B cell (primary cell): ENCODE measurements at places on chromosomes 12 and 14.

- H3K4me1 ChIP-seq = no peaks in the 10 kb centered on the region
- no peaks in the 10 kb centered on the region for H3K27me3 ChIP-seq
- H3K4me3 ChIP-seq = no peak overlapping the region
- no peak for DNase-seq
- no peak overlapping the region for H3K27ac ChIP-seq
Observed at GRCh38 chr14:53902307-53902706, 54.3 kb downstream of the BMP4 start.

DNA sequence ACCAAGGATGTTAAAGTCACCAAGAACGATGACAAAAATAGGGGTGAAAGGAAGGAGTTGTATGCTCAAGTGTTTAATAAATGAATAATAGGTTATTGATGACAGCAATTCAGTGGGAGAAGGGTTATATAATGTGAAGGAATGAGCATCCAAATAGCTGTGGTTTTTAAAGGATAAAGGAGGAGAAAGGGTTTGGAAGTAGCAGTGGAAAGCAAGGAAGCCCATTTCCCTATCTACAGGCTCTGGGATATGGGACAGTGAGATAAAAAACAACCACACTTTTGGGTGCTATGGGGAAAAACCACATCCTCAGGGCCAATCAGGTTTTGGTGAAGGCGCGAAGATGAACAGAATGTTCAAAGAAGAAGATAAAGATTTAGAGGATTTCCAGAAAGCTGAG lies 258.6 kb downstream of the ZFP36L1 start:
- no peaks in the 10 kb centered on the region for H3K27me3 ChIP-seq
- H3K4me1 ChIP-seq = no peaks in the 10 kb centered on the region
- H3K27ac ChIP-seq = no peak overlapping the region
- no peak for DNase-seq

- peaks cover 15% of the 10 kb centered on the region for H3K36me3 ChIP-seq
- no peaks in the 10 kb centered on the region for H3K27me3 ChIP-seq
- H3K4me3 ChIP-seq = no peak overlapping the region
- peaks cover 78% of the 10 kb centered on the region for H3K4me1 ChIP-seq
- H3K27ac ChIP-seq = no peak overlapping the region
Observed at GRCh38 chr12:104494137-104494792, 37.5 kb downstream of the CHST11 start.

DNA sequence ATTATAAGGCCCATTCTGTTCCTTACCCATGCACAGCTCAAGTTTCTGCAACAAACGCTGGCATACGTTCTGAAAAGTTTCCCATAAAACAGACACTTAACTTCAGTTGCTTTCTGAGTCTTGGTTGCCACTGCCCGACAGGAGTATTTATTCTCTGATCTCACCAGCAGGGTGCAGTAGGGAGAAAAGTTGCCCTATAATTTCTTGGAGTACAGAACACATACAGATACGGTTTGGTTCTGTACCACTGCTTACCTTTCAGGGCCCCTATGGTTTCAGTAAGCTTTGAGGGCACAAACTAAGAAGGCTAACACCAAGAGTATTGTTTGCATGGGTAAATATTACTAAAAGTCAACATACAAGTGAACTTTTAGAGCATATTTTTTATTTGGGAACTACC lies 77.9 kb downstream of the SPATA7 start:
- no peaks in the 10 kb centered on the region for H3K27me3 ChIP-seq
- H3K4me3 ChIP-seq = no peak overlapping the region
- H3K36me3 ChIP-seq = no peaks in the 10 kb centered on the region
- H3K4me1 ChIP-seq = no peaks in the 10 kb centered on the region
- H3K27ac ChIP-seq = no peak overlapping the region

DNA sequence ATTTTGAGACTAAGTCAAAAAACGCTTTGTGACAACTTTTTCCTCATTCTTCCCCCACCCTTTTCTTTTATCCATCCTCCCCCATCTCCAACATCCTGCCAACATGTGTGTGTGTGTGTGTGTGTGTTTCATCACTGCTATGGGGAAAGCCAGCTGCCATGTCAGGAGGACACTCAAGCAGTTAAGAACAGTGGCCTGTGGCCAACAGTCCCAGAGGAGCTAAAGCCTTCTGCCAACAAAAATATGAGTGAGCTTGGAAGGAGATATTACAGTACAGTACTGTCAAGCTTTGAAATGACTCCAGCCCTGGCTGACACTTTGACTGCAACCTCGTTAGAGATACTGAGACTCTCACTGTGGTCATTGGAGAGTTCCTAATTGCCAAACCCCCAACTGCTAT lies 5.0 kb upstream of the CSRP2 start:
- no peak for DNase-seq
- H3K4me1 ChIP-seq = peaks cover 7% of the 10 kb centered on the region
- peaks cover 12% of the 10 kb centered on the region for H3K27me3 ChIP-seq
- H3K4me3 ChIP-seq = no peak overlapping the region
- no peaks in the 10 kb centered on the region for H3K36me3 ChIP-seq
- no peak overlapping the region for H3K27ac ChIP-seq

DNA sequence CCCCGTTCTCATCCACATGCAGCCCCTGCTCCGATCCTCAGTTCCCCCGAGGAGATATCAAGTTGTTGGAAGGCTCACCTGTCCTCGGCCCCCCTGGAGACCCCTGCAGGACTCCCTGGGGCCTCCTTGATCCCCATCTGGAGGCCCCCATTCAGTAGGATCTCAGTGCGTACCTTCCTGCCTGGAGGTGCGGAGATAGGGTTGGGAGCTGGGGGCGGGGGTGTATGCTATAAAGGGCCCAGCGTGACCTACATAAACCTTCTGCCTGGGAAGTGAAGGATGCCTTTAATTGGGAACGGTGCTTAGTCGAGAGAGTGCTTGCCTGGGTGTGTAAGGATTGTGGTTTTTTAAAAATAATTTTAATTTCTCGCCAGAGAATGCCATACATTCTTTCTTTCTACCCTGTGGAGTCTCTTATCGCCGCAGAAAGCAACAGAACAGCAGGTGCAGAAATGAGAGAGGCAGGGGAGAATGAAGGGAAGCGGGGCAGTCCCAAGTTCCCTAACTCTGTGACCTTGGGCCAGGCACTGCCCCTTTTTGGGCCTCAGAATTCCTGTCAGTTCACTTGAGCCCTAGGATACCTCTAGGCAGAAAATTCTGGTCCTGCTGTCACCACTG lies 153.7 kb downstream of the TSPAN9 start:
- peaks cover 24% of the 10 kb centered on the region for H3K4me1 ChIP-seq
- H3K27me3 ChIP-seq = no peaks in the 10 kb centered on the region
- no peak for DNase-seq
- no peak overlapping the region for H3K27ac ChIP-seq

DNA sequence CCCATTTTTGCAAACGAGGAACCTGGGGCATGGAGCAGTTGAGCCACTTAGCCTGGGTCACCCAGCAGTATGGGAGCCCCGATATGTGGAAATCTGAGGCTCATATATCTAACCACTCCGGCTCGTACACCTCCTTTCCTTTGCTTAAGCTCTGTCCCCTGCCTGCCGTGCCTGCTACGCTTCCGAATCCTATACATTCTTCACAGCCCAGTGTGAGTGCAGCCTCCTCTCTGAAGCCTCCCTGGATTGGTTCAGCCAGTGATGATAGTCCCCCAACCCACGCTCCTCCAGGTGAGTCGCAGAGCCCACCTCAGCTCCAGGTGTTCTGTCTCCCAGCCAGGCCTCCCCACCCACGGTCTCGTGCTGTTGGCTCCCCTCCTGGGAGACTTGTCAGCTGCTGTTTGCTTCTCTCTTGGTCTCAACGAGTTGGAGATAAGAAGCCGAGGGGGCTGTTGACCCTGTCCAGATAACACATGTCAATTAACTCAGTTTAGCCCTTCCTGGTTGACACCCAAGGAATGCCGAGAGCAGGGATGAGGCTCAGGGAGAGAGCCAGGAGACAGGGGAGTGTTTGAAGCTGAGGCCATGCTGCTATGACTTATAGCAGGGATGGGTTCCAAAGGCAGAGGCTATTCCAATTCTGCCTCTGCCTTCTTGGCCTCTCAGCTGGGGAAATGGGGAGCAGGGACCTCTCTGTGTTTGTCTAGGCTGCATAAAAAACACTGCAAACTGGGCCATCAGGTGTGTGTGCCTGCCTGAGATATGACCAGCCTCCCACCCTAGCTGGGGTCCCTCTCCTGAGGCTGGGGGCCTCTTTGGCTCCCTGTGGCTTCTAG lies 19.0 kb downstream of the SDSL start:
- no peaks in the 10 kb centered on the region for H3K36me3 ChIP-seq
- H3K27ac ChIP-seq = no peak overlapping the region
- no peak overlapping the region for H3K4me3 ChIP-seq
- DNase-seq = no peak
- H3K4me1 ChIP-seq = no peaks in the 10 kb centered on the region
- H3K27me3 ChIP-seq = peaks cover 6% of the 10 kb centered on the region

GRCh38 chr12:105409279-105409678 lies 78.8 kb downstream of the C12orf75 start:
- no peaks in the 10 kb centered on the region for H3K27me3 ChIP-seq
- H3K4me3 ChIP-seq = no peak overlapping the region
- DNase-seq = no peak
- peaks cover 7% of the 10 kb centered on the region for H3K4me1 ChIP-seq
- H3K27ac ChIP-seq = no peak overlapping the region

GRCh38 chr12:91316907-91317269 lies 134.3 kb upstream of the DCN start:
- no peak for DNase-seq
- H3K4me1 ChIP-seq = no peaks in the 10 kb centered on the region

GRCh38 chr14:67416810-67417209 lies 4.8 kb upstream of the PLEK2 start:
- H3K27me3 ChIP-seq = peaks cover 6% of the 10 kb centered on the region
- no peaks in the 10 kb centered on the region for H3K36me3 ChIP-seq
- no peak overlapping the region for H3K4me3 ChIP-seq
- no peak overlapping the region for H3K27ac ChIP-seq

DNA sequence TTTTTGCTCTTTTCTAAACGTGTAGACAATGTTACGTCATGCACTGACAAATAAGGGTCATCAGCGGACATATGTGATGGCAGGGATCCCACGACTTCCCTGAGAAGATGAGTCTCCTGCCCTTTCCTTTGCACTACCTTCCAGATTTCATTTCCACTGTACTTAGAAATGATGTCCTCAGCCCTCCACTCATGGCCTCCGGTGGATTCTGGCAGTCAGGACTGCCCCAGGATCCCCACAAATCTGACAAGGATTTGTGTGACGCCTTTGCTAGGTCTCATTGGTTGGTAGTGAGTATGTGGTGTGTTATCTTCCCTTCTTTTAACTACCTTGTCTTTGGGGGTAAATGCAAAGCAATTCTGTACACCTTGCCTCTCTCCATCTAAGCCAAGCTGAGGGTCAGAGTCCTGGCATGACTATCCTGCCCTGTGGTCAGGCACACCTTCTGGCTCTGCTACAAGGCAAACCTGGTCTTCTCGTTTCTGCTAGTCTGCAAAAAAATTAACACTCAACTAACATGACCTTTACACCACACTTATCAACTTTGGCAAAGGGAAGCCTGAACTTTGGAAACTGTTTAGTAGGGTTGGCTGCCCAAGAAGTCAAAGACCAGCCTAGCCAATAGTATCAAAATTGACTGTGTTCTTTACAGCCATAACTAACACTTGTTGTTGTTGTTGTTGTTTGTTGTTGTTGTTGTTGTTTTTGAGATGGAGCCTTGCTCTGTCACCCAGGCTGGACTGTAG lies 17.3 kb upstream of the DHRS4 start:
- no peaks in the 10 kb centered on the region for H3K4me1 ChIP-seq
- DNase-seq = no peak
- H3K36me3 ChIP-seq = peaks cover 6% of the 10 kb centered on the region
- no peak overlapping the region for H3K4me3 ChIP-seq

DNA sequence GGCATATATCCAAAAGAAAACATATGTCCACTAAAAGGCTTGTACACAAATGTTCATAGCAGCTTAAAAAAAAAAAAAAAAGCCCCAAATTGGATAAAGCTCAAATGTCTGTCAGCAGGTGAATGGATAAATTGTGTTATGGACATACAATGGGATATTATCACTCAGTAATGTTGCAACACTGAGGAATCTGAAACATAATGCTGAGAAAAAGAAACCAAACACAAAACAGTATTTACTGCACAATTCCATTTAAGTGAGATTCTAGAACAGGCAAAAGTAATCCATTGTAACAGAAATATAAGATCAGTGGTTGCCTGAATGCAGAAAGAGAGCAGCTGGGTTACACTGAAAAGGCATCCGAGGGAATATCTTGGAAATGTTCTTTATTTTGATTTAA lies 117.9 kb downstream of the SLC15A5 start:
- no peak overlapping the region for H3K4me3 ChIP-seq
- H3K4me1 ChIP-seq = no peaks in the 10 kb centered on the region
- no peaks in the 10 kb centered on the region for H3K27me3 ChIP-seq
- H3K36me3 ChIP-seq = no peaks in the 10 kb centered on the region
- no peak for DNase-seq

- no peaks in the 10 kb centered on the region for H3K27me3 ChIP-seq
- H3K36me3 ChIP-seq = no peaks in the 10 kb centered on the region
- DNase-seq = no peak
- H3K27ac ChIP-seq = peak overlapping the region; percentile 3
- H3K4me3 ChIP-seq = peak overlapping the region; percentile 3
Observed at GRCh38 chr12:104464899-104465298, 8.2 kb downstream of the CHST11 start.

DNA sequence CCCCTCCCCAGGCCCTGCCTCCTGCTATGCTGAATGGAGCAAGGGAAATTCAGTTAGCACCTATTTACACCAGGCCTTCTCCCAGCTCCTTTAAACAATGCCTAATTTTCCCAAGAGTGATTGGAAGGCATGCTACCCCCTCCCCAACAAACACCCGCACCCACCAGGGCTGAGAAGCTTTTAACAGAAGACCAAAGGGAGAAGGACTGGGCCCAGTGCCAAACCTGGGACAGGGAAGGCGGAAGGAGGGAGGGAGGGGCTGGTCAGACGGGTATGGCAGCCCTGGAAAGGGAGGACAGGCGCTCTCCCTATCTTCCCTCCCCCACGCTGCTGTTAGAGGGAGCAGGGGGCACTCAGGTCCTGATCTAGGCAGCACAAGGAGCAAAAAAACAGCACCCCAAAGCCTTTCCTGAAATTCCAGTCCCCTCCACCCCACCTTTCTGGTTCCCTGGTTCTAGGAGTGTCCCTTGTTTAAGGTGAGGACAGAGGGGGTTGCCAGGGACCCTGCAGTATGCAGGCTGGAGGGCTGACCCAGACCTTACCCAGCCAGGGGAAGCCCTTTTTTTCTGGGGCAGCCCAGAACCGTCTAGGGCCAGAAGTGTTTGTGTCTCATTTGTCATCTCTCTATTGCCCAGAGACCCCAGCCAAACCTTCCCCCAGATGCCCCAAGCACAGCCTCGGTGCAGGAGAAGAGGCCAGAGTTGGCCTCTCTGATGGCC lies 2.4 kb upstream of the KRT8 start:
- H3K27me3 ChIP-seq = no peaks in the 10 kb centered on the region
- no peak for DNase-seq
- peaks cover 10% of the 10 kb centered on the region for H3K4me1 ChIP-seq
- H3K36me3 ChIP-seq = no peaks in the 10 kb centered on the region
